ENCODE measurements at places on chromosomes 1 and 21.

GRCh38 chr21:43275421-43276211 is 106.8 kb downstream of the CRYAA start:
- no peak for DNase-seq

DNA sequence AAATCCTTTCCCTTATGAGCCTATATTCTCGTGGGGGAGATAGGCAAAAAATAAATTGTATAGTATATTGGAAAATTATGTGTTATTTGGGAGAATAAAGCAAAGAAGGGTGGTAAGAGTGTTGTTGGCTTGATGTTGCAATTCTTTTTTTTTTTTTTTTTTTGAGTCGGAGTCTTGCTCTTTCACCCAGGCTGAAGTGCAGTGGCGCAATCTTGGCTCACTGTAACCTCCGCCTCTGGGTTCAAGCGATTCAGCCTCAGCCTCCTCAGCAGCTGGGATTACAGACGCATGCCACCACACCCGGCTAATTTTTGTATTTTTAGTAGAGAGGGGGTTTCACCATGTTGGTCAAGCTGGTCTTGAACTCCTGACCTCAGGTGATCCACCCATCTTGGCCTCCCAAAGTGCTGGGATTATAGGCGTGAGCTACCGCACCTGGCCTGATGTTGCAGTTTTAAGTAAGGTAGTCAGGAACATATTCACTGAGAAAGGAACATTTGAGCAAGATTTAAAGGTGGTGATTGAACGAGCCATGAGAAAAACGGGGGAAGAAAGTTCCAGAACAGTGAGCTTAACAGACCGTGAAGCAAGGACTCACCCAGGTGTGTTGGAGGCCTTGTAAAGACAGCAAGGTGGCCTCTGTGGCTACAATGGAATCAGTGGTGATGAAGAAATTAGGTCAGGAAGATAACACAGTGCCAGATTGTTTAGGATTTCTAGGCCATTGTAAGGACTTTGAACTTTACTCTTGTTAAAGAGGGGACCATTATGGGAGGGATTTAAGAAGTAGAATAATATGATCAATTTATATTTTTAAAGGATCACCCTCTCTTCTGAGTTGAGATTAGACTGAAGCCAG is 45.8 kb downstream of the RPRD2 start:
- DNase-seq: no peak

DNA sequence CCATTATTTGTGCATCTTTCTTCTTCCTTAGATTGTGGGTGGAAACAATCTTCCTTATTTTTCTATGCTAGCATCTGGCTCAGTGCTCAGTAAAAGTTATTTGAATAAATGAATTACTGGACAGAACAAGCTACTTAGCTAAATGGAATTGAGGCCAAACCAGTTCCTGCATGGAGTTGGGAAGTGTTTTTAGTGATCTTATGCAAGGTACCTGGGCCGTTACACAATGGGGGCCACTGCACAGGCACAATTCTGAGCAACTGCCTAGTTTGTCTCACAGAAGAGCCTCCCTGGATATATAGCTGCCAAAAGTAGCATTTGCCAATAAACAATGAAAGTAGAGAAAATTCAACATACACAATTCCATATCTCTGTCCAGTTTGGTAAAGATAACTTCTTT is 27.0 kb upstream of the SERBP1 start:
- DNase-seq: no peak

GRCh38 chr1:202565890-202566602 is 144.2 kb downstream of the SYT2 start:
- DNase-seq: no peak
